ENCODE measurements at places on chromosomes 6 and 20. TPM values are rescaled to one million over a fixed set of nuclear protein-coding genes. Genes with fewer than 3 reads are reported as not detected.

REM1 gene
- not detected for total RNA-seq

CALHM4 gene
- total RNA-seq, result not detected

PTCRA gene
- not detected for total RNA-seq

RIPOR3 gene
- total RNA-seq, result not detected

PPIL6 gene
- 0.39 TPM for total RNA-seq

BPIFA1 gene
- total RNA-seq, result not detected

RNF217 gene
- total RNA-seq, result 5.6 TPM

APCDD1L gene
- total RNA-seq, result not detected

GRM1 gene
- not detected for total RNA-seq

RPS21 gene
- total RNA-seq, result 2,749 TPM

CCN5 gene
- not detected for total RNA-seq

SERPINB1 gene
- 33.4 TPM for total RNA-seq

RRBP1 gene
- 21.6 TPM for total RNA-seq

WFDC6 gene
- total RNA-seq, result not detected

DNMT3B gene
- total RNA-seq, result 0.99 TPM

HLA-DQB2 gene
- total RNA-seq, result 2.0 TPM

HCRTR2 gene
- not detected for total RNA-seq

PAK5 gene
- total RNA-seq, result not detected

SLC22A7 gene
- not detected for total RNA-seq

LGSN gene
- 0.34 TPM for total RNA-seq

NHSL1 gene
- total RNA-seq, result 1.1 TPM

CAGE1 gene
- total RNA-seq, result 0.16 TPM

C6orf15 gene
- total RNA-seq, result not detected

CDSN gene
- total RNA-seq, result not detected

CBFA2T2 gene
- total RNA-seq, result 25.6 TPM

SLC2A10 gene
- total RNA-seq, result not detected

Data from activated T-helper 17 cell treated with anti-CD3 and anti-CD28 coated beads, Interleukin-2, amount 50 U/mL, for 72 hours (primary cell).